ENCODE measurements at places on chromosomes 3 and 15.

GRCh38 chr3:87181551-87181950, 45.6 kb upstream of the CHMP2B start:
- DNase-seq, result no peak

- DNase-seq, result no peak
These were observed 107.5 kb upstream of the THBS1 start for GRCh38 chr15:39473298-39473947.

DNA sequence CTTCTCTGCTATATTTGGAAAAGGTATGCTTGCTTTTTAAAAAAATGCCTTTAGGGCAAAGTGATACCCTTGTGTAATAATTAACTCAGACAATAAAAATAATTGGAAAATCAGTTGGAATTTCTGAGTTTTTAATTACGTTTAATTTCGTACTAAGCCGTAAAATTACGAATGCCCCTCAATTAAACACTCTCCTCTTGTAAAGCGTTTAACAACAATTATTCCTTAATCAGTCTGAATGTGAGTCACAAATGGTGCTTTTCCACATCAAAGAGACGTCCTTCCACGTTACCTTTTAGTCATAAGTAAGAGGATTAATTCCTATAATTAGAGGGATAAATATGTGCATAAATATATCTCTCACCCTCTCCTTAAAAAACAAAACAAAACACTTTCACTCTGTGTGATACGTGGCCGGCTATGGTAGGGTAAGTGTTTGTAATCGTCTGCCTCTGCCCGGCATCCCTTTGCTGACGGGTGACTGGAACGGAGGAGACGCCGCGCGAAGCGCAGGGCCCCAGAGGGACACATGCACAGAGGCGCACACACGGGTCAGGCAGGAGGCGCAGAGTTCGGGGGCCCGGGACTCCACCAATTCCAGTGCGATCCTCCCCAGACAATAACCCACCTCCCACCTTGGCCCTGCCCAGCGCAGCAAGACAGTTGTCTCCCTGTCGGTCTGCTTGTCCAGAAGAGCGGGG, 9.7 kb upstream of the MEIS2 start:
- no peak for DNase-seq

- DNase-seq, result no peak
These were observed 123.2 kb downstream of the MAGI1 start for GRCh38 chr3:65915477-65915876.

GRCh38 chr15:91872356-91873137, 19.0 kb downstream of the SLCO3A1 start:
- DNase-seq, result no peak

DNA sequence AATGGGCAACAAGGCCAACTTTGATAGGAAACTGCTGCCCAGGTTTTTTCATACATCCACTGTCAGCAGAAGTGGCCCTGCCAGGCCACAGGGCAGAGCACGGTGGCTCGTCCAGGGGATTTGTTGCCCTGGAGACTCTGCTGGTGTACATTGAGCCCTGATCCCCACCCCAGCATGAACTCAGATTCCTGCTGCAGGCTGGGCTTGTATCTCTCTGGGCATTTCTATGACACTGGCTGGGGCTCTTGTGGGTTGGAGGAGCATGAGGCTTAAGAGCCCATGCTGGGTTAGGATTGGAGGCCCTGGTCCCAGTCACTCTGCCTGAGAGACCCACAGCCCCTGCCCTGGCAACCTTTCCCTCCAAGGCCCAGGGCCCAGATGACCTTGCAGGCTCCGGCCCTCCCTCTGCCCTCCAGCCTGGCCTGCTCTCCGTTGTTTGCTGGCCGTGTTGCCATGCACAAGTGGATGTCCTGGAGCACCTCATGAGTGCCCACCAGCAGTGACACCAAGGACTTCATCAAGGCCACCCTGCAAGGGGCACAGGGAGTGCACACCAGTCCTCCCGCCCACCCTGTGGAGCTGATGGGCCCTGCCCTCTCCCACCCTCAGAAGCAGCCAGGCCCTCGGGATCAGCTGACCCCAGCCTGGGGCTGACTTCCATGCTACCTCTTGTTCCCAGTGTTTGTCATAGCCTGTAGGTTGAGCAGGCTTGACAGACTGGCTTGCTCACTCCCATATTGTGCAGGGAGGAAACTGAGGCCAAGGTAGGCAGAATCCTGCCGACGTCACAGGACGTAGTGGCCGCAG, 58.2 kb downstream of the ZNF445 start:
- no peak for DNase-seq

DNA sequence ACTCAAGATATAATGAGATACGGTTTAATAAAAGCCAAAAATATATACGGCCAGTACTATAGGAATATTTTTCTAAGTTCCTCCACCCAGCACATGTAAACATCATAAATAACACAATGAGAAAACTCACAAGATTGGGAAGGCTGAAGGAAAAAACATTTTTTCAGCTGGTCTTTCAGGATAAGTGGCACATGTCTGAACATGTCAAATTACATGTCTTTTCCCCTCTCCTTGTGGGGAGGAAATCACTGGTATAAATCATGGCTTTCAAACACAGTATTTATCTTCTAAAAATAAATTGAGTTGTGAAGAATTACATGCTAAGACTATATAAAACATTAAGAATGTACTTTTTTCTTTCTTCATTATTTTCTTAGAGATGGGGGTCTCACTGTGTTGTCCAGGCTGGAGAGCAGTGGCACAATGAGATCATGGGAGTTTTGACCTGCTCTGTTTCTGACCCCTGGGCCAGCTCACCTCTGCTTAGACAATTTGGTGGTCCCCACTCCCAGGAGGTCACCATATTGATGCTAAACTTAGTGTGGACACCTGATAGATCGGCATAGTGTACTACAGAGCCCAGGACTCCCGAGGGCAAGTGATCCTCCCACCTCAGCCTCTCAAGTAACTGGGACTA, 32.8 kb downstream of the ETV5 start:
- no peak for DNase-seq

GRCh38 chr3:124886168-124887056, 753 bp downstream of the ITGB5 start:
- no peak for DNase-seq

GRCh38 chr3:175951047-175951694, 1092.0 kb downstream of the NAALADL2 start:
- no peak for DNase-seq

GRCh38 chr3:53261712-53262111, 5.9 kb upstream of the TKT start:
- DNase-seq, result no peak

All from T-helper 22 cell (primary cell).